ENCODE measurements at places on chromosomes 6 and 20.

DNA sequence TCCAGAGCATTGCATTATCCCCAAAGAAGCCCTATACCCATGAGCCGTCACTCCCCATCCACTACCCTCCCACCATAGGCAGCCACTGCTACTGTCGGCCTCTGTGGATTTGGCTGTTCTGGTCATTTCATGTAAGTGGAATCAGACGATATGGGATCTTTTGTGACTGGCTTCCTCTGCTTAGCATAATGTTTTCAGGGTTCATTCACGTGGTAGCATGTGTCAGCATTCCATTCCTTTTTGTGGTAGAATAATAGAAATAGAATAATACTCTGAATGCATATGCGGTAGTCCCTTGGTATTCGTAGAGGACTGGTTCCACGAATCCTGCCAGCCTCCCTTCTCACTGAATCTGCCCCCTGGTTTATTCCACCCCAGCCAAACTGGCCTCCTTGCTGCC, 402.6 kb upstream of the SULF2 start:
- DNase-seq = no peak

- no peak for DNase-seq
Observed at GRCh38 chr6:165728216-165728615, 65.2 kb upstream of the PDE10A start.

GRCh38 chr20:20371083-20371482, 3.2 kb downstream of the INSM1 start:
- no peak for DNase-seq

DNA sequence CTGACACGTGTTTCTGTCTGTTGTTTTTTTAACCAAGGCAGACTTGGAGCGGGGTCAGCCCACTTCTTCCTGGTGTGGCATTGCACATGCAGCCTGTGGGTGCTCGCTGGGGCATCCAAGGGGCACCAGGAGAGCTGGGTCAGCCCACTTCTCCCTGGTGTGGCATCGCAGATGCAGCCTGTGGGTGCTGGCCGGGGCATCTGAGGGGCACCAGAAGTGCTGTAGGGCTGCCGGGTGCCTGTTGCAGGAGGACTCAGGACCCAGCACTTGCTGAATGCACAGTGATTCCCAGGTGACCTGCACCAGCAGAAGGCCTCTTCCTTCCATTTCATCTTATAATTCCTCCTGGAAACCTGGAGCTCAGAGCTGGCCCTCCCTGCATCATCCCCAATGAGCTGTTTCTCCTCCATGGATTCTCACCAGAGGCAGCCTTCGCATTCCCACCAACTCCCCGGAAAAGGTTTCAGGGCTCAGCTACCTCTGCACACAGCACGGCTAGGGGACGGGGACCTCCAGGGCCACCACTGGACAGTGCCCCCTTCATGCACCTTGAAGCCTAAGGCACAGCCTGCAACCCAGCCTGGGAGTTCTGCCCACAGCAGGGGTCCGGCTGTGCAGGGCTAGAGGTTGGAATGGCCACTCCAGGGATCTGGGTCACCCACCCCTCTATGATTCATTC, 218.8 kb downstream of the TAF4 start:
- DNase-seq = no peak

DNA sequence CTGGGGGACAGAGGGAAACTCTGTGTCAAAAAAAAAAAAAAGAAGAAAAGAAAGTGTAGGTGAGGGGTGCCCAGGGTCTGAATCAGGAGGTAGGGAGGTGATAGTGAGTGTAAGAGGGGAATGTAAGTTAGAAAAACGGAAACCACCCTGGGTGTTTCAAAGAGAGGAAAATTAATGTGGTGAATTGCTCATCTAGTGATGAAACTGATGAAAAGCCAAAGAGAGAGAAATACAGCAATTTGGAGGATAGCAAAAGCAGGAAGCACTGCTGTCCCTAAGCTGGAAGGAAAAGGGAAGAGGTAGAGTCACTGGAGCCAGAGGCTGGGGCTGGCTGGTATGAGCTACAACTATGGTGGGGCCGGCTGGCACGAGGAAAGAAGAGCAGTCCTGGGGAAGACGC, 85.0 kb upstream of the CEP85L start:
- no peak for DNase-seq

DNA sequence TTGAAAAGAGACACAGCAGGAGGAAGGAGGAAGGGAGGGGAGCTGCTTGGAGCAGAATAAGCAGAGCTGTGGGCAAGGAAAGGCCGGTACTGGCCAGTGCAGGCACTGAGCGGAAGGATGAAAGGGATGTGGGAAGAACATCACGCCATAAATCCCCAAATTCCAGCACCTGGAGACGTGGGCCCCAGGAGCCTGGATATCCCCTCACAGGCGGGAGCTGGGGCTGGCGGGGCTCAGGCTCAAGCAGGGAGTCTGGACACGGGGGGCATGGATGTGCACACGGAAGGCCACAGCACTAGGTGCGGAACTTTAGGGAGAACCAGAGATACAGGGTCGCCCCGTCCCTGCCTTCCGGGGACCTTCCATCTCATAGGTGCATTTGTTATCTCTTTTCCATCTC, 7.5 kb upstream of the RPP40 start:
- no peak for DNase-seq

DNA sequence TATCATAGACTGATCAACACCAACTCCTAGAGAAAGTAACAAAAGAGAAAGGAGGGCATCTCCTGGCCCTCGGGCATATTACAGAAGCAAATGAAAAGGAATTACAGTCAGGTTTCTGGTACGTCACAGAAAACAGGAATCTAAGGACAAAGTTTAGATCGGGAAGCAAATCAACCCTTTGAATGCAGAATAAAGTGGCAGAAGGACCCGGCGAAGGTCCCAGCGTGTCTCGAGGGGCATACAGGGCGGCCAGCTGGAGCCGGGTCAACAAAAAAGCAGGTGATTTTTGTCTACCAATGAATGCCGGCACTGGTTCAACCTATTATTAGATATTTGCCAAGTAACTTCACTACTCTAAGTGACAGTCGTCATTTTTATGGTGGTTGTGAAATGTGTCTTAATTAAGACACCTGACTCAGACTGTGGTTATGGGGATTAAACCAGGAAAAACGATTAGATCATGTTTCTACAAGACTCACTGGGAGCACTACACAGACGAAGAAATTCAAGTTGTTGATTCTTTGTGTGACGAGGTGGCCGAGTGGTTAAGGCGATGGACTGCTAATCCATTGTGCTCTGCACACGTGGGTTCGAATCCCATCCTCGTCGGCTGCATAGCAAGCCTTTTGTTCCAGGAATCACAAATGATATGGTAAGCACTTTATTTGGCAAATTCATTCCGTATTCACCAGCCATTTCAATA, 12.4 kb upstream of the ZSCAN9 start:
- DNase-seq = peak; percentile 88

DNA sequence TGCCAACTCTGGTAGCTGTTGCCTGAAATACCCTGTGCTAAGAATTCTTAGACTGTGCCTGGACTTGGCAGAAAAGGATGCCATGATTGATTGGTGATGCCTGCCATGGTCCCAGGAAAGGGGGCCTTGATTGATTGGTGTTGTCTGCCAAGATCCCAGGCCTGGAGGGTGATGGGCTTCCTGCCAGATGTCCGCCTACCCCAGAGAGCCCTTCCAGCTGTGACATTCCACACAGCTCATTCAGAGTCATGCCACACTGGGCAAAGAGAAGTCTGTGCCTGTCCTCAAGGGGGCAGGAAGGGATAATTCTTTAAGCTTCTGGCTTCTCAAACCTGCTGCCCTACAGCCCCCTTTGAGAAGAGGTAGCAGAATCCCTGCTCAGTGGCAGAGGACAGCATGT, 24.6 kb downstream of the RIMS4 start:
- DNase-seq = no peak

DNA sequence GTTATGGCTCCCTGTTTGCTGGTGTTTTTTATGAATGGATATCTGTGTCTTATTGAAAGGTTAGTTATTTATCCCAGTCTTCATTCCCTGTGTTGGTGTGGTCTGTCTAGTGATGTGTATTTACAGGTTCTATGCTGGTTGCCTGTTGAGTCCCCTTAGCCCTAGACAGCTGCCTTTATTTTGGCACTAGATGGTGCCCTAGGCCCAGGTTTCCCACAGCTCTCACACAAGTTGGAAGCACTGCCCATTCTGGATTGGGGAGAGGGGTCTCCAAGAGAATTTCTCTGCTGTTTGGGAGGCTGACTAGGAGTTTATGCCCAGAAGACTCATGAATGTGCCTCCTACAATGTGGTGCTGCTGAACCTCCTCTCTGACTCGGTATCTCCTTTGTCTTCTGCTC, 12.4 kb downstream of the GRM1 start:
- DNase-seq = no peak

DNA sequence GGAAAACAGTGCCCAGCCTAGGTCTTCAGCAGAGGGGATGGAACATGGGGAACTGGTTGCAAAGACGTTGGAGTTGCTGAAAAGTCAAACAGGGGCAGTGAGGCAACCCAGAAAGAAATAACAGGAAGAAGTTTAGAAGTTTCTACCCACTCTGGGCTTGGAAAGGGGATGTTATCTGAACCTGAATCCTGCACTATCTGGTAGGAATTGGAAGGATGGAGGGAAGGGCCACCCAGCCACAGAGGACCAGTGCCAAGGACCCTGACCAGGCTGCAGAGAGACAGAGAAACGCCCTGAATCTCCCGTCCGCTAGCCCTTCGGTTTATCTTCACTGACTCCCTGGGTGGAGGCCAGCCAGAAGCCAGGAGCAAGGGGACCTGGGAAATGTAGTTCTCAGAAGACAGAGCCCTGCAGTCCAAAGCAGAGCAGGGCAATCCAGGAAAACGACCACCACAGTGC, 217.3 kb upstream of the RREB1 start:
- DNase-seq = no peak

GRCh38 chr20:63342561-63343459, 18.3 kb downstream of the CHRNA4 start:
- DNase-seq = no peak

DNA sequence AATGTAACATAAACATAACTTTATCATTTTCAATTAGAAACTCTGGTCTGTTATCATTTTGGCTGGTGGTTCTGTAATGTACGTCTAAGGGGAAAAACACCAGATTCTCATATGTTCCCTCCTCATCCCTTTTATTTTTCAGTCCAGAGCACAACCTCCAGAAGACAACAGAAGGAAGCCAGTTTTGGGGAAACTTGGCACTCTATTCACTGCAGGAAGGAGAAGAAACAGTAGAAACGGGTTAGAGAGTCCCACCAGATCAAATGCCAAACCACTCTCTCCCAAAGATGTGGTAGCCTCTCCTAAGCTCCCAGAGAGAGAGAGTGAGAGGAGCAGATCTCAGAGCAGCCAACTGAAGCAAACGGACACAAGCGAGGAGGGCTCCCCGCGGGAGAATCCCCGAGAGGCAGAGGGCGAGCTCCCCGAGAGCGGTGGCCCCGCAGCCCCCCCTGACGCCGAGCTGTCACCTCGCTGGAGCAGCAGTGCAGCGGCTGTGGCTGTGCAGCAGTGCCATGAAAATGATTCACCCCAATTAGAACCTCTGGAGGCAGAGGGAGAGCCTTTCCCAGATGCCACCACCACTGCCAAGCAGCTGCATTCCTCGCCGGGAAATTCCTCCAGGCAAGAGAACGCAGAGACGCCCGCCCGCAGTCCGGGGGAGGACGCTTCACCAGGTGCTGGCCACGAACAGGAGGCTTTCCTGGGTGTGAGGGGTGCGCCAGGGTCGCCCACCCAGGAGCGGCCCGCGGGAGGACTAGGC, 117.8 kb downstream of the RTN4IP1 start:
- no peak for DNase-seq

DNA sequence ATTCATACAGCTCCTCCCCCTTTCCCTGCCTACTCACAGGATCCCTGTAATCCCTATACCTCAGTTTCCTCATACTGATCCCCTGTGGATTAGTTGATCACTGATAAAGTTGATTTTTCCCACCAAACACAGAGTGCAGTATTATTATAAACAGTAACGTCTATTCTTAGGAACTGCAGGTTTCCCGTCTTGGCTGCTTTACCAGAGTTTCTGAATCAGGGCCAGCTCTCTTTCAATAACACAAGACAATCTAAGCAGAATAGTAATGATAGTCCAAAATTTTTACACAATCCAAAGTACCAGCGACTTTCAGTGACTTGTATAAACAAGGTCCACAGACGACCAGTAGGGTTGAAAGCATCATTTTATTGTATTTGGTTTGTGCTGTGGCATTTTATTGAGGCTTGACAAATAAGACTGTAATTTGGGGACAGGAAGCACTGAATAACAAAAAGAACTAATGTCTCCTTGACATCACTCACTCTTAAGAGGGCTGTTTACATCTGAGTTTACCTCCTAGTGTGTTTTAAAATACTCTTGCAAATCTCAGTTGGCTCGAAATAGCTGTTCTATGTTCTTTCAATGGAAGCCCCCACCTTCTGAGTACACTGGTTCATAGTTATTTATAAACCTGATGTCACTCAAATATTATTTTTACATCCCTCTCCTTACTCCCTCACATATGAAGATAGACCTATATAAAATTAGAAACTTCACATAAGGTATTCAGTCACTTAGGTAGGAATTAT, 6.1 kb upstream of the JARID2 start:
- no peak for DNase-seq

GRCh38 chr6:144305985-144306384, 20.9 kb downstream of the UTRN start:
- peak; percentile 67 for DNase-seq
